ENCODE measurements at places on chromosomes 5 and 9.
A peak's percentile ranks its signal among the peaks of the same experiment; 100 is the strongest.

- DNase-seq = no peak
Observed at GRCh38 chr9:33750839-33751339, 44.5 kb upstream of the PRSS3 start.

DNA sequence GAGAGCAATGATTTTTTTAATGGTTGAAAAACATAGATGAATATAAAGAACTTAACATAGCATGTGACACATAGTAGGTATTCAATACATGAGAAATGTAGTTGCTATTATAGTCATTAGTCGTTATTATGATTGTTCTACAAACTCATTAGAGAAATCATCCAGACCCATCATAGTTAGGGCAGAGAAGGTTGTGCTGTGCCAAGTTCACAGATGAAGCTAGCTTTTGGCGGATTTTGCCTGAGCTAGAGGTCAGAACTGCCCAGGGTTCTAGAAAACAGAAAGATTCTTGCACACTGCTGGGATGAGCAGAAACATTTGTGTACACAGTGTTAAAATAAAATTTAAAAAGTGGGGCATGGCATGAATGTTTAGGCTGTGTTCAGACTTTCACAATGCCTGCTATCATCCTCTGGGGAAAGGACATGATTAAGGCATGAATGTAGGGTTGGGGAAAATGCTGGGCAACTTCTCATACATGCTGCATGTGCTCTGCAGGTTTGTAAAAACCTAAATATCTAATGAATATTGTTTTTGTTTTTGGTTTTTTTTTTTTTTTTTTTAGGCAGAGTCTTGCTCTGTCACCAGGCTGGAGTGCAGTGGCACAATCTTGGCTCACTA is 33.3 kb upstream of the RAD23B start:
- DNase-seq = no peak

DNA sequence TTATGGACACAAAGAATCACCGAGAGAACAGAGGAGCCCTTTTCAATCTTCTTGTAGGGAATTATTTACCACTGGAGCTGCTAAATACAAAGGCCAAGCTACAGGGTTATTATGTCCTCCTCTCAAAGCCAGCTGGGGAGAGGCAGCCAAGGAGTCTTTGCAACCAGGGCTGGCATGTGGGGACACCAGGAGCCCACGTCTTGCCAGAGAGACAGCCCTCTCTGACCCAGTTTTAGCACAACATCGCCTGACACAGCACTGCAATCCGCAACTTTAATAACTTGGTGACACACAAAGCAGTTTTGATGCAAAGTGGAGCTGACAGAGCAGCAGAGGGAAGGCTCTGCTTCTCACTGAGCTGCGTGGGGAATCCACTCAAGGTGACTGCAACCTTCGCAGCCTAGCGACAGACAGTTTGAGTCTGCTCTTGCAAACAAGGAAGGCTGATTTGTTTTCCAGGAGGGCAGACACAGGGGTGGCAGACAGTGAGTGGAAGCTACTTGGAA is 33.6 kb downstream of the TLR4 start:
- DNase-seq = no peak

- DNase-seq = no peak
Observed at GRCh38 chr5:65061974-65062353, 293.2 kb downstream of the CWC27 start.

GRCh38 chr5:13946111-13946510 is 1.6 kb upstream of the DNAH5 start:
- no peak for DNase-seq

GRCh38 chr9:20012232-20012631 is 223.4 kb upstream of the SLC24A2 start:
- no peak for DNase-seq

DNA sequence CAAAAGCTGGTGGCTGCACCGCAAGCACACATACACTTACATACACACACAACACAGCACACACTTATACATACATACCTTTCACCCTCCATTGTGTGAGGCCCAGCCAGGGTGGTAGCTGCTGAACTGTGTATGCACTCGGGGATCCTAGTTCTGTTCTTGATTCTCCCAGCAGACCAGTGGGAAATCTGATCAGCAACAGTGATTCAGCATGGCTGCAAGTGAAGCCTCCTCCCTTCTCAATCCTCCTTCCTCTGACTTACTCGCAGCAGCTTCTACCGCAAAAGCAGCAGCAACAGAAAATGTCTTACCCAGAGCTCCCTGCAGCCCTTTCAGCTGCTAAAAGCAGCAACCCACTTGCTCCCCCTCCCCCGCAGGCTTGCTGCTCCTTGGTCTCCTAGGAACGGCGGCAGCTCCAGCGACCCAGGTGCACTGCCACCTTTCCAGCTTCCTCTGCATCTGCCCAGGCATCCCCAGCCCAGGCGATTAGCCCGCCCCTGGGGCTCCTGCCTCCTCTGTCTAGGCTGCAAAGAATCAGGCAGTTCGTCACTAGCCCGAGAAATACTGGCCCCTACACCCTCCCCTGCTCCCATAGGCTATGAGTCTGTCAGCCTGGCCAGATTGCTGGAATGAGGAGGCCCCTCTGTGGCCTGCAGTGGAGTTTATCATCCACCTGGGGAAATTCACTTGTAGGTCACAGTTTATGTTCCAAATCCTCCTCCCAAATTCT is at the start of gene KLHL3:
Gene KLHL3 (minus strand): TSS at position 535 of the 730 bp plus-strand sequence. CDS start 443 bp downstream, at position 92.
- DNase-seq = peak; percentile 5
